Stimulated activated naive CD4-positive, alpha-beta T cell treated with Interleukin-2 at 50 U/mL for 16 hours (primary cell): ENCODE measurements at places on chromosomes 16 and 17.
A peak's percentile ranks its signal among the peaks of the same experiment; 100 is the strongest.

- DNase-seq = no peak
These were observed 334.1 kb upstream of the XYLT1 start for GRCh38 chr16:17804857-17805256.

GRCh38 chr17:59371416-59372100, 40.1 kb downstream of the YPEL2 start:
- no peak for DNase-seq

DNA sequence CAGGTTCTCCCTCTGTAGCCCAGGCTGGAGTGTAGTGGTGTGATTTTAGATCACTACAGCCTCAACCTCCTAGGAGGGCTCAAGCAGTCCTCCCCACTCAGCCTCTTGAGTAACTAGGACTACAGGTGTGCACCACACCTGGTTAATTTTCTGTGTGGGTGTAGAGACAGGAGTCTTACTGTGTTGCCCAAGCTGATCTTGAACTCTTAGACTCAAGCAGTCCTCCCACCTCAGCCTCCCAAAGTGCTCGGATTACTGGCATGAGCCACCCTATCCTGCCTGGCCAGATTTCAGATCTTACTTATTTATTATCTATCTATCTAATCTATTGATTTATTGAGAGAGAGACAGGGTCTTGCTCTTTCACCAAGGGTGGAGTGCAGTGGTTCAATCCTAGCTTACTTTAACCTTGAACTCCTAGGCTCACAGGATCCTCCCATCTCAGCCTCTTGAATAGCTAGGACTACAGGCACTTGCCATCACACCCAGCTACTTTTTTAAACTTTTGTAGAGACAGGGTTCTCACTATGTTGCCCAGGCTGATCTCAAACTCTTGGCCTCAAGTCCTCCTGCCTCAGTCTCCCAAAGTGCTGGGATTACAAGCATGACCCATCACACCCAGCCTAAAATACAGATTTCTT, 61.8 kb downstream of the TUBD1 start:
- DNase-seq = no peak

DNA sequence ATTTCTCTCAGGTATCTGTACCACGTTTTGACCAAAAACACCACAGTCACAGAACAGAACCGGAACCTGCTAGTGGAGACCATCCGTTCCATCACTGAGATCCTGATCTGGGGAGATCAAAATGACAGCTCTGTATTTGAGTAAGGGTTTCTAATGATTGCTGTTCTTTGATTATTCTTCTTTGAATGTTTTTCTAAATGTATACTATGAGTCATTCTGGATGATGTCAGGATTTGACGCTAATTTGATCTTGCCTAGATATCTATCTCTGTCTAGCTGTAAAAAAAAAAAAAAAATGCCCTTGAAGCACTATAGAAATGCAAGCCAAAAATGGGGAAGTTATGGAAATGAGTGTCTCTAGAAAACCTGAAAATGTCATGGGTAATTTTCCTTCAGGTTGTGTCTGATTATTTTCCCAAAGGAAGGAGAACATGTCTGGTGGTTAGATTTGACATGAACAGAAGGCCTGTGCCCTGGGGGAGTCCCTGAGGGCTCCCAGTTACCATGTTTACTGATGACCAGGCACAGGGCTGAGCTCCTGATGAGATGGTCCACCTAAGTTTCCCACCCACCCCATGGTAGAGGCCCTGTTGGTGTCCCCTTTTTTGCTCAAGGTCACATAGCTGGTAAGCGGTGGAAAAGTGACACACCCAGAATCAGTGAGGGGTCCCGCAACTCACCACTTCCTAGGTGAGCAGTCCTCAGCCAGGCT, 13.6 kb downstream of the CLEC16A start:
- peak; percentile 6 for DNase-seq

DNA sequence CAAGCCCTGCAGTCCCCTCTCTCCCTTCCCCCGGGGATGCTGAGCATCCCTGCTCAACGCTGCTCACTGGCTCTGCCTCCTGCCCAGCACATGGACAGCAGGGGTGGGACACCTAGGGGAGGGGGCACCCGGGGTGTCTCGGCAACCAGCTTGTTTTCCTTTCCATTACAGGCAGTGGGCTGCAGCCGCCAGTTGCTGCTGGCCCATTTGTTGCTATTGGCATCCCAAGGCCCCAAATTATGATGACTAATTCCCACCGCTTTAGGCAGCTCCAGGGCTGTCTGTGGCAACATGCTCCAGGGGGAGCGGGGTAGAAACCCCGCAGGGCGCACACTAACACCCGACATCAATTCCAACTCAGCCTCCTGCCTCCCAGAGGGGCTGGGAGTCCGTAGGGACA, 4.9 kb downstream of the SDK2 start:
- DNase-seq = no peak

- DNase-seq = no peak
These were observed 18.9 kb downstream of the MYBBP1A start for GRCh38 chr17:4536259-4536741.

DNA sequence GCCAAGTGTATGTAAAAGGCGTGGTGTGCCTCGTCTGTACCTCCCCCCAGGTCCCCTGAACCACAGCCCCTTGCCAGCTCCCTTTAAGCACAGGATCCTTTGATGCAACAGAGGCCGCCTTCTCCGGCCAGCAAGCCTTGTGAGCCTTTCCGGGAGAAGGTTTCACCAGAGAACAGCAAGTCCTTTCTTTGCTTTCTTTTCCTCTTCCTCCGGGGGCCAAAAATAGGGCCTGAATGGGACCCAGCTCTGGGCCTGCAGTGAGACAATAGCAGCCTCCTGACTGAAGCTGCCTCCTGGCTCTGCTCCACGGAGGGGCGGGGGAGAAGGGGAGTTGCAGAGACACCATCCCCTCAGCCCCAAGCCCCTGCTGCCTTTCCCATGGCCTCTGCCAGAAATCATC, 9.0 kb downstream of the ADGRG1 start:
- no peak for DNase-seq

DNA sequence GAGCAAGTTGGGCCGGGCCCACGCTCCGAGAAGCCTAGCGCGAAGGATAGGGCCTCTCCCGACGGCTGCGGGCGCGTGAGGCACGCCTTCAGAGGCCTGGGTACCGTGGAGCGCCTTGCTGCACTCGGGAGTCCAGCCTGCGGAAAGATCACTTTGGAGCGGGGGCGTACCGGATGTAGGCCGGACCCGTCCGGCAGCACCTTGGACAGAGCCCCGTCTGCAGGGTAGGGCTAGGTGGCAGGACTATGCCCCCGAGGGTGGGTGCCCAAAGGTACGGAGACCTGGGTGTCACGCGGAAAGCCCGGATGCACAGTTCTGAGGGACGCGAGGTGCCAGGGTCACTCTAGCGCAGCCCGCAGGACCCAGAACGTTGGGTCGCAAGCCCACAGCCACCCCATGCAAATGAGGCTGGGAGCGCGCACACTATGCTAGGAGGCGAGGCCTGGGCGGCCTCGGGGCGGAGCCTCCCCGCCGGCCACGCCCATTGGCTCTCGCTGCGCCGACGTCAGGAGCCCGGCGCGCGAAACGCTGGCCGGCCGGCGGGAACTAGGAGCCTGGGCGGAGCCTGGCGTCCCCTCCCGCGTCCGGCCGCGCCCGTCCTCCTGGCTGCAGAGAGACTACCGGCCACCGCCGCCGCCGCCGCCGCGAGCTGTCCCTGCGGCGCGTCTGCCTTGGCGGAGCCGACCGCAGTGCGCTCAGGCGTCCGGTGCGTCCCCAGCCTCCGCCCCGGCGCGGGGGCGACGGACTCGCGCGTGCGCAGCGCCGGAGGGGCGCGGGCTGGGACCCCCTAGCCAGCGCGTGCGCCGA, at the start of gene PAQR4:
TSS of gene PAQR4 (plus strand) at position 611 of the 807 bp plus-strand sequence. CDS start 327 bp downstream, outside the sequence.
- peak; percentile 66 for DNase-seq

DNA sequence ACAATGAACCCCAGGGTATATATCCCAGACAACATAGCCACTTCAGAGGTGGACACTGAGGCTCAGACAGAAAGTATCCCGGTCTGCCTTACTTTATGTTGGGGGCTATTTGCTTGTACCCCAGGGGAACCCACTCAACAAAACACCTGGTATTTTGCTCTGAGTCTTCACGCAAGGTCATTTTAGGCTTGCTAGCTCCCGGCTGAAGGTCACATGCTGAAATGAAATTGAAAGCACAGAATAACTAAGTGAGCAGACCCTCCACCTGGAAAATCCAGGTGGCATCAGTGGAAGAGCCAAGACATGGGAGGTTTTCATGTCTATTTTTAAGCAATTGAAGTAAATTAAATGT, 4.1 kb upstream of the KDM8 start:
- no peak for DNase-seq

- no peak for DNase-seq
These were observed 4.5 kb downstream of the CRYBA1 start for GRCh38 chr17:29251184-29251583.

- peak; percentile 24 for DNase-seq
These were observed at the start of gene CACNG3 for GRCh38 chr16:24255456-24256371. Gene CACNG3, plus strand, starts transcription at chr16:24256335. Its CDS starts 420 bp downstream, at chr16:24256755.

- DNase-seq = no peak
These were observed 23.3 kb upstream of the SLC12A3 start for GRCh38 chr16:56841659-56842058.

- DNase-seq = no peak
These were observed 7.9 kb downstream of the MYBBP1A start for GRCh38 chr17:4547118-4547906.

DNA sequence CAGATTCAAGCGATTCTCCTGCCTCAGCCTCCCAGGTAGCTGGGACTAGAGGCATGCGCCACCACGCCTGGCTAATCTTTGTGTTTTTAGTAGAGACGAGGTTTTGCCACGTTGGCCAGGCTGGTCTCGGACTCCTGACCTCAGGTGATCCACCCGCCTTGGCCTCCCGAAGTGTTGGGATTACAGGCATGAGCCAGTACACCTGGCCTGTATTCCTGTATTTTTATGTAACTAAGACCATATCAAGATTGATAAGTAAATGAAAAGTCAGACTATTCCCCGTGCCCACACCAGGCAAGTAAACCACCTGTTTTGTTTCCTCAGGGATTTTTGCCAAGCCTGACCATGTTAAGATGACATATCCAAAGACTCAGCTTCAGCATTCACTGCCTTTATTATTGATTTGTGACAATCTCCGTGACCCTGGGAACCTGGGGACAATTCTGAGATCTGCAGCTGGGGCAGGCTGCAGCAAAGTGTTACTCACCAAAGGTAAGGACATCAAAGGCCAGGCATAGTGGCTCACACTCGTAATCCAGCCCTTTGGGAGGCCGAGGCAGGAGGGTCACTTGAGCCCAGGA, 5.6 kb downstream of the MRM3 start:
- DNase-seq = no peak

- no peak for DNase-seq
These were observed 486 bp downstream of the ZNF785 start for GRCh38 chr16:30585022-30585399.

DNA sequence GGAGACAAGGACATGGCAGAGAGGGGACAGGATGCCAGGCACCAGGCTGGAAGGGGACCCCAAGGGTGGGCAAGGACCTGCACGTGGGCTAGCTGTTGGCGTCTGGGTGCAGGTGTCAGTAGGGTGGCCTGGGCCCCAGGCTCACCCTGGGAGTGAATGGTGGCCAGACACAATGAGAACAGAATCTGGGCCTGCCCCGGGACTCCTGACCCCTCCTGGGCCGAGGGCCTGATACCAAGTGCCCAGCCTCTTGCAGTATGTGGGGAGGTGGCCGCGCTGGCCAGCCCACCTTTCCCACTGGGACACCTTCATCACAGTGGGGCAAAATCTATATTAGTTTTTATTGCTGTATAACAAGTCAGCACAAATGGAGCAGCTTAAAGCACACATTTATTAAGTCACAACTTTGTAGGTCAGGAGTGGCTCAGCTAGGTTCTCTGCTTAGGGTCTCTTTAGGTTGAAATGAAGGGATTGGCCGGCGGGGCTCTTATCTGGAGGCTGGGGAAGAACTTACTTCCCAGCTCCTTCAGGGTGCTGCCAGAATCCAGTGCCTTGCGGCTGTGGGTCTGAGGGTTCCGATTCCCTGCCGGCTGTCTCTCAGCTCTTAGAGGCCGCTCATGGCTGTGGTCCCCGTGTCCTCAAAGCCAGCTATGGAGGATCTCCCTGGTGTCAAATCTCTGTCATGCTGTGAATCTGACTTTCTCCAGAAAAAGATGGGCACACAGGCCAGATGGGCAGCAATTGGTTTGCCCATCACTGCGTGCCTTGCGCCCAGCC, 3.6 kb downstream of the PRSS33 start:
- DNase-seq = no peak

DNA sequence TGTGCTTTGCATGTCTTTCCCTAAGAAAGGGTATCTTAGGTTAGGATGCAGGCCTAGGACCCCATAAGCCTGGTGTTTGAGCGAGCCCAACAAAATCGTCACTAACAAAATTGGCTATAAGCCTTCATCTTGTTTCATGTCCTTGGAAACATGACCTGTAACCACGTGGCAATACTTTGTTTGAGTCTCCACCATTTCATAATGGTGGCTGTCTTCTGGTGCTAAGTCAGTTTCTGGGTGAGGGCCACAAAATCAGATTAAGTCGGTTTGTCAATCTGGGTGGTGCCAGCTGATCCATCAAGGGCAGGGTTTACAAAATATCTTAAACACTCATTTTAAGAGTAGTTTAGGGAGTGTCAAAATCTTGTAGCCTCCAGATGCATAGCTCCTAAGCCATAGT, 33.0 kb downstream of the C16orf54 start:
- no peak for DNase-seq

- peak; percentile 30 for DNase-seq
These were observed 61.6 kb downstream of the TIMM22 start for GRCh38 chr17:1058423-1059130.

DNA sequence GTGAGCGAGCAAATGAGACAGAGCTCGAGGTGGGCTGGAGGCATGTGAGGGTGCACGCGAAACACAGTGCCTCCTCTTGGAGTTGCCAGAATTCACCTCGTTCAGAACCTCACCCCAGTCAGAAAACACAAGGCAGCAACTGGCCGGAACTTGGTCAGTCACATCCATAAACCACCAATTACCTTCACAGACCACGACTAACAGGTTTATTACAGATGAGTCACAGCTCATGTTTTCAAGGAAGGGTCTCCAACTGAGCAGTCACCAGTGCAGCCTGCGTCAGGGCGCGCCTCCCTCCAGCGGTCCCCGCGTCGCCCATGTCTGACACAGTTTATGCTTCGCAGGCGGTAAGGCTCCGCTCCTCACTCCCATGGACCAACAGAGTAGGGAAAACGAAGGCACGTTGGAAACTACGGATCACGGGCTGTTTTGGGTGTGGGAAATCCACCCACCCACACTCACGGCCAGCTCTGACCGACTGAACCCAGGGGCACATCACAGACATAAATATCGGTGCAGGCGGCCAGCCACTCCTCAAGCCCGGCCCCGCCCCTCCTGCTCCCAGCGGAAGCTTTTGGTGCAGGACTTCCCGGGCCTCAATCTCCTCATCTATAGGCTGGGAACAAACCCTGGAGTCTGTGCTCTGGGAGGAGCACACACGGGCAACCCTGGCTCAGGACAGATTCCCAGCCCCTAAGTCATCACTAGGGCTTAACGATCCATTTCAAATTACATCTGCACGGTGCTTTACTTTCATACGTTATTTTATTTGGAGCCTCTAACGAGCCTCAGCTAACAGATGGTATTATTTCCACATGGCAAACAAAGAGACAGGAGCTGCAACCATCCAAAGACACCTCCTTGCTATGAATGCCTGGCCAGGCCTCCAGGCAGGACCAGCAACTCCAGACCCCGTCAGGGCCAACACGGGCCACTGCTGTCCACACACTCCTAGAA, 126.3 kb downstream of the ZNF778 start:
- DNase-seq = no peak

GRCh38 chr16:86942151-86943051, 364.1 kb downstream of the FOXL1 start:
- DNase-seq = no peak
